Testis (tissue), 5 donors: ENCODE measurements at places on chromosomes 11 and 22. TPM values are rescaled to one million over a fixed set of nuclear protein-coding genes. Genes with fewer than 3 reads are reported as not detected.

DNA sequence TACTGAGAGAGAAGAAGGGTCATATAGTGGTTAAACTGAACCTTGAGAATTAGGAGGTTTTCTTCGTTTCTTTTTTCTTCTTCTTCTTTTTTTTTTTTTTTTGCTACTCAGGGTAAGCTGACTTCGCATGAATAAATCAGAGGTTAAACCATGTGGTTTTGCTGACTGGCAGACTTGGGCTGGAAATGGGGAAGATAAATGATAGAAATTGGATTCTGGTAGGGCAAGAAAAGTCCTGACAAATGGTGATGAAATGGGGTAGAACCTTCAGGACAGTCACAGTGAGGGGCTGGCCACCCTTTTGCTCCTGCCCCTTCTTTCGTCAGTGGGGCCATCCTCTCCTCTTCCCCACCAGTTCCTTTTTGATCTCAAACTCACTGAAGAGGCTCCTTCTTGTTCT is 1.6 kb upstream of the SWAP70 start:
- no peak overlapping the region for H3K4me3 ChIP-seq
- H3K27me3 ChIP-seq: no peaks in the 10 kb centered on the region
- peaks cover 9% of the 10 kb centered on the region for H3K4me1 ChIP-seq
- no peaks in the 10 kb centered on the region for H3K36me3 ChIP-seq
- DNase-seq: no peak

GRCh38 chr11:22725079-22725478 is 58.7 kb downstream of the GAS2 start:
- H3K4me1 ChIP-seq: no peaks in the 10 kb centered on the region
- DNase-seq: no peak
- H3K27me3 ChIP-seq: no peaks in the 10 kb centered on the region
- no peak overlapping the region for H3K4me3 ChIP-seq
- H3K27ac ChIP-seq: no peak overlapping the region

DNA sequence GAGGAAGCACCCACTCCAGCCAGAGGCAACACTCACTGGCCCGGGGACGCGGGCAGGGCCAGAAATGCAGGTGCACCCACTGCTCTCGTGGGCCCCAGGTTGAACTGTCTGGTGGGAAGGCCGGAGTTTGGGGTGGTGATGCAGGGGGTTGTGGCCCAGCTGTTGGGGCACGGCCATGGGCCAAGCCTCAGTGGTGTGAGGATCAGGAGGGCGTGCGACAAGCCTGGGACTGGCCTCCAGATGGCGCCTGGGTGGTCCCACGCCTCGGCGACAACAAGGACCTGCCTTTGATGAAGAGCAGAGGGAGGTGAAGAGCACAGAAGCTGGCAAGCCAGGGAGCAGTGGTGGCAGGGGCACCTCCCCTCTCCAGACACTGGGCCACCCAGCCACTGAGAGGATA is 240.8 kb downstream of the BRD1 start:
- no peaks in the 10 kb centered on the region for H3K4me1 ChIP-seq
- H3K27ac ChIP-seq: no peak overlapping the region
- no peaks in the 10 kb centered on the region for H3K36me3 ChIP-seq
- H3K27me3 ChIP-seq: no peaks in the 10 kb centered on the region
- no peak overlapping the region for H3K4me3 ChIP-seq
- no peak for DNase-seq

- no peaks in the 10 kb centered on the region for H3K27me3 ChIP-seq
- H3K4me1 ChIP-seq: no peaks in the 10 kb centered on the region
- DNase-seq: no peak
Observed at GRCh38 chr11:85935751-85936150, 80.6 kb downstream of the CCDC83 start.

DNA sequence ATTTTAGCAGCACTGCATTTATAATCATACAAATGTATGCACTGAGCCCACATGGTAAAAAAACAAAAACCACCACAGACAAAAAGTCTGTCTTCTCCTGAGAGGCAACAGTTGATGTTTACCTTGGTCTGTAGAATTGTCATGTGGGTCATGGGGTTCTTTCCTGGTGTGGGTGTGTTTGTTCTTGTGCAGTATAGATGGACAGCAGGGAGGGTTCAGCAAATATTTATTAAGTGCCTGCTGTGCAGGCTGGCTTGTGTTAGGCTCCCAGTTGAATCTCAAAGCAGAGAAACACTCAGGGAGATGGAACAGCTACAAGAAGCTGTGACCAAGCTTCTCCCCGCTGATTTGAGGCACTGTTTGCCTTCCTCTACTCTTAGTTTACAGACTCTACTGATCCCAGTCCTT is 82.2 kb downstream of the PISD start:
- DNase-seq: peak; percentile 4
- H3K4me1 ChIP-seq: peaks cover 9% of the 10 kb centered on the region
- H3K36me3 ChIP-seq: no peaks in the 10 kb centered on the region
- H3K27ac ChIP-seq: no peak overlapping the region
- H3K4me3 ChIP-seq: no peak overlapping the region
- no peaks in the 10 kb centered on the region for H3K27me3 ChIP-seq

- peaks cover 5% of the 10 kb centered on the region for H3K4me1 ChIP-seq
- H3K27me3 ChIP-seq: no peaks in the 10 kb centered on the region
- H3K27ac ChIP-seq: no peak overlapping the region
- no peak overlapping the region for H3K4me3 ChIP-seq
- H3K36me3 ChIP-seq: no peaks in the 10 kb centered on the region
Observed at GRCh38 chr22:17972385-17973191, 51.8 kb downstream of the MICAL3 start.

DNA sequence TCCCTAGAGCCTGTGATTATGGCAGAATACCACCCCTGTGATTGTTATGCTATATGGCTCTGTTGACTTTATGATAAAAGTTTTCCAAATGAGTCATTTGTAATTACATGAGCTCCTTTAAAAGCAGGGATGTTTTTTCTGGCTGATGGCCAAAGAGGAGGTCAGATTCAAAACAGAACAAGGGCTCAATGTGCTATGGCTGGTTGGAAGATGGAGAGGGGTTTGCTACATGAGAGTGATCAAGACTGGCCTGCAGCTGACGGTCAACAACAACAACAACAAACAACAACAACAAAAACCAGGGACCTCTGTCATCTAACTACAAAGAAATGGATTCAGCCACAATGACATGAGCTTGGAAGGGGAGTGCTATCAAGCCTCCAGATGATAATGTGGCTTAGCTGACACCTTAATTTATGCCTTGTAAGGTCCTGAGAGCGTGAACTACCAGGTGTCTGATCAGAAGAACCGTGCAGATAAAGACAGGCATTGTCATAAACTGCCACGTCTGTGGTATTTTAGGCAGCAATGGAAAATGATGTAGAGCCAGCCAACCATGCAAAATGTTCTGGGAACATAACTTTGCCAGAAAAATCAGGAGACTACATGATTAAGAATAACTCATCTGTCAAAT is 47.2 kb downstream of the PIWIL3 start:
- no peak overlapping the region for H3K4me3 ChIP-seq
- no peak overlapping the region for H3K27ac ChIP-seq
- H3K4me1 ChIP-seq: peaks cover 23% of the 10 kb centered on the region
- peak; percentile 26 for DNase-seq

GRCh38 chr22:50641696-50642607 is 14.0 kb upstream of the ARSA start:
- H3K4me3 ChIP-seq: no peak overlapping the region
- H3K4me1 ChIP-seq: peaks cover 17% of the 10 kb centered on the region
- H3K27me3 ChIP-seq: no peaks in the 10 kb centered on the region
- peak; percentile 48 for DNase-seq
- no peak overlapping the region for H3K27ac ChIP-seq
- no peaks in the 10 kb centered on the region for H3K36me3 ChIP-seq

Gene SLC17A6
- total RNA-seq: not detected

Gene RAB39A
- total RNA-seq: 1.9 TPM

Gene ANGPTL5
- 0.62 TPM for total RNA-seq
